Sciatic nerve (tissue), 2 donors: ENCODE measurements at places on chromosomes 4 and X.

GRCh38 chrX:153763989-153764755 is at the start of gene PLXNB3:
TSS of gene PLXNB3 (plus strand) at chrX:153764249. CDS start at chrX:153765536, 1,287 bp downstream.
- DNase-seq = peak; percentile 90

- DNase-seq = no peak
Observed at GRCh38 chrX:67044029-67044653, 405.3 kb upstream of the EDA2R start.

GRCh38 chrX:127888767-127889166 is 163.4 kb downstream of the ACTRT1 start:
- DNase-seq = no peak

DNA sequence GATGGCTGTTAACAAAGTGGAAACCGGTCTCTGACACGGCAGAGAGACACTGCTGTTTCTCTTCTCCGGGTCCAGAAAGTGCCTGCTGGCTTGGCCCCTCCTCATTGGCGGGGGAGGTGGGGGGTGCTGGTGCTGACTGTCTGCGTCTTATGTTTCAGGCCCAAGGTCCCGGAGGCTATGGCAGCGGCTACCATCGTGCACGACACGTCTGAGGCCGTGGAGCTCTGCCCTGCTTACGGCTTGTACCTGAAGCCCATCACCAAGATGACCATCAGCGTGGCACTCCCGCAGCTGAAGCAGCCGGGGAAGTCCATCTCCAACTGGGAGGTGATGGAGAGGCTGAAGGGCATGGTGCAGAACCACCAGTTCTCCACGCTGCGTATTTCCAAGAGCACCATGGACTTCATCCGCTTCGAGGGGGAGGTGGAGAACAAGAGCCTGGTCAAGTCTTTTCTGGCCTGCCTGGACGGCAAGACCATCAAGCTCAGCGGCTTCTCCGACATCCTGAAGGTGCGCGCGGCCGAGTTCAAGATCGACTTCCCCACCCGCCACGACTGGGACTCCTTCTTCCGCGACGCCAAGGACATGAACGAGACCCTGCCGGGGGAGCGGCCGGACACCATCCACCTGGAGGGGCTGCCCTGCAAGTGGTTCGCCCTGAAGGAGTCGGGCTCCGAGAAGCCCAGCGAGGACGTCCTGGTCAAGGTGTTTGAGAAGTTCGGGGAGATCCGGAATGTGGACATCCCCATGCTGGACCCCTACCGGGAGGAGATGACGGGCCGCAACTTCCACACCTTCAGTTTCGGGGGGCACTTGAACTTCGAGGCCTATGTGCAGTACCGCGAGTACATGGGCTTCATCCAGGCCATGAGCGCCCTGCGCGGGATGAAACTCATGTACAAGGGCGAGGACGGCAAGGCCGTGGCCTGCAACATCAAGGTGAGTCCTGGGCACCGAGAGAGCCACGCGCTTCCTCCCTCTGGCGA is 2.2 kb downstream of the AKAP17A start:
- no peak for DNase-seq

- DNase-seq = no peak
Observed at GRCh38 chrX:39627257-39627656, 470.5 kb downstream of the BCOR start.

DNA sequence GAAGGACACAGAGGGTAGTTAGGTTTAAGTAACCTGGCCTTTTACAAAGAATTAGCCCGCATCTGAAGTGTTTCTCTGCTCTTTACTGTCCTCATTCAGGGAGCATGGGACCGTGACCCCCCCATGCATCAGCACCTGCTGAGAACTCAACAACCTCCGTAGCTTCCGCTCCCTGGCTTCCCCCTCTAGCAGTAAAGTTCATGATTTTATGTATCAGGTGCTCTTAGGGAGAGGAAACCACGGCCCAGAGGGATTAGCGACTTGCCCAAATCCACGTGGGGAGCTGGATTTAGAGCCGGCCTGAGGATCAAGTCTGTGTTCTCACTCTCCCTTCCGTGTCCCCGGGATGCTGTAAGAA is 284.6 kb upstream of the GATB start:
- DNase-seq = no peak

GRCh38 chr4:183770906-183771305 is 111.8 kb downstream of the TRAPPC11 start:
- no peak for DNase-seq

DNA sequence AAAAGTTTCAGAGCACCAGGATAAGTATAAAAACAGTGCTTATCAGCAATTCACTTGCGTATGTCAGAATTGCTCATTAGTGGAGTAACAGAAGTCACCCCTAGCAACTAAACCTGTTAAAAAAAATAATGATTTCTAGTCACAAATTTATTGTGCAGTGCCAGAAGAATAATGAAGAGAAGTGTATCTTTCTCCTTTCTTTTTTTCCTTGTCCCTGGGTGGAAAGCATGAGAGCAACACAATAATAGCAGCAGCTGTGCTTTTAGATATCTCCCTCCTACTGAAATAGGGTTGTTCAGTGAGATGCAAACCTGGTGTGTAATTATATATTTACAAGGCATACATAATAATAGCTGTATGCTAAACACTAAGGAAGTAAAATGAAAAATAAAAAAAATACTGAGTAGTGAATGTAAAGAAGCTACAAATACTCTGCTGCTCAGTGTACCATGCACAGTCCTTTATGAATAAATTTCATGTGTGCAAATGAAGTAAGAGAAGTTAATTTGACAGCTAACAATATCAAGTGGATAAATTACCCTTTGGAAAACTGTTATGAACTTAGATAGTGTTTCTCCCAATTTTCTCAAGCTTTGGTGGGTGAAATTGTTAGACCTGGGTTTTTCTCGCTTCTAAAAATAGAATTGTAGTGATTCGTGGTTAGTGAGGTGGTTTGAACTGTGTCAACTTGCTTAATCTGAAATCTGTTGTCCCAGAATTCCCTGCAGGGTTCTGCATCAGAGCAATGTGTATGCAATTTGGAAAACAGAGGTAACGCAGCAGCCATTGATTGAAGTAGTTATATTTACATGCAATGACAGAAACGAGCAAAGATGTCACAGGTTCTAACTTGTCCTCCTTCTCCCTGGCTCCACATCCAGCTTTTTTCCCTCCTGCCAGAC is 125.7 kb upstream of the NDST3 start:
- DNase-seq = no peak

DNA sequence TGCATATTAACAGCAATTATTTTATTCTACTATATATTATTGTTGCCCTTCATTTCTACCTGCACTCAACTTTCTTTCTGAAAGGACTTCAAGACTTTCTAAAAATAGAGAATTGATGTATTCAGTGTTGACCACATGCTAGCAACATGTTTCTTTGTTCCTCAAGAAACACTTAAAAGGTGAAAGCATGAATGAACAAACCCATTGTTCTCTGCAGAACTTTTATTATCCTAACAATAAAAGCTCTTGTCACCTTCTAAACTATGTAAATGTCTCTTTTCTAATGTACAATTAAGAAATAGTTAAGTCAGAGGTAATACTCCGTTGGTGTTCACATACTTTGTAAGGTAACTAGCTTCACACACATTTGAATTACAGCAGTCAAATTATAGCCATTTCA is 638.7 kb downstream of the FSTL5 start:
- DNase-seq = no peak
